ENCODE measurements at places on chromosomes 2 and 18.

DNA sequence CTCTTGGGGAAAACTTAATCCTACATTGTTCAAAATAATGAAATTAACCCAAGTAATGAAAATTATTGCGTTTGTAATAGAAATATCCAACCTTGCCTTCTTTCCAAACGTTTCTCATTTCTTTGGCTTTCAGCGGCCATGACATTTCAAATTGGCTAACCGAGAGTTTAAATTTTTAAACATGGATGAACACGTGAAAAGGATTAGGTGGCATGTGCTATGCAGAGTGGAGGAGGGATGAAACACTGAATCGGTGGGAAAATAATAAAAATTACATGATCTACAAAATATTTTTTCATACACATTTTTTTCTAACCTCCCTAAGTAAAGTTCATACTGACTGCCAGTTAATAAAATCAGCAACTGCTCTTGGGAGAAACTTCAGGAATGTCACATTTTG is 728.4 kb upstream of the PKDCC start:
- no peak for DNase-seq

GRCh38 chr18:56130481-56130880 is 507.9 kb downstream of the TXNL1 start:
- DNase-seq, result no peak

GRCh38 chr2:148646231-148646559 is 1.6 kb downstream of the EPC2 start:
- no peak for DNase-seq

DNA sequence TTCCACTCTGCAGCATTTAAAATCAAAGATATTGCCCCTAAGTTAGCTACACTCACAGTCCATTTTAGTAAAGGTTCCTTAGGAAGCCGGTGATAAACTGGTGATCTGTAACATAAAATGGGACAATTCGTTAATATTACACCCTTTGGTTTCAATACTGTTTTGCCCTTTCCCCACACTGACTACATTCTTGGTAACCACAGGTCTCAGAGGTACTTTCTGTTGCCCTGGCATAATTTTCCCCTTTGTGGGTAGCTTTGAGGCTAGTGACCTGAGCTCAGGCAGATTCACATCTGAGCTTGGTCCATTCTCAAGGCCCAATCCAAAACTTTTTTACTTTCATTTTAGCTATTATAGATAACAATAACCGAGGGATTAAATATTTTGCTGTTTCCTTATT is 32.9 kb upstream of the CSRNP3 start:
- no peak for DNase-seq

- DNase-seq, result no peak
Observed at GRCh38 chr2:79820281-79820680, 307.4 kb downstream of the CTNNA2 start.
